ENCODE measurements at places on chromosomes 1 and 21.

- DNase-seq = no peak
These were observed at the start of gene CFH for GRCh38 chr1:196651637-196652215. TSS of gene CFH (plus strand) at chr1:196652043. CDS start at chr1:196652118, 75 bp downstream.

GRCh38 chr1:13617108-13617507 lies 33.5 kb downstream of the PDPN start:
- DNase-seq = no peak

DNA sequence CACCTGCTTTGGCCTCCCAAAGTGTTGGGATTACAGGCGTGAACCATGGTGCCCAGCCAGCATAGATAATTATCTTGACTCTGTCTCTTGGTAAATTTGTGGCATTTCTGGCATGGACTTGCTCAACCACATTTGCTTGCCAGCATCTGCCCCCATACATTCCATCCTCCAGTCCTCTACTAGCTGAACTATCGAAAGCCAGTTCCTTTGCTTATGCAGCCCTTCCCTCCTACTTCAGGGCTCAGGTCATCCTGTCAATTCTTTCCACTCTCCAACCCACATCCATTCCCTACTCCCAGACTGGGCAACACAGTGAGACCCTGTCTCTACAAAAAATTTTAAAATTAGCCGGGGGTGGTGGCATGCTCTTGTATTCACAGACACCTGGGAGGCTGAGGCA lies 13.0 kb upstream of the UQCRHL start:
- no peak for DNase-seq

- no peak for DNase-seq
These were observed 7.4 kb downstream of the SMIM1 start for GRCh38 chr1:3779912-3780416.

DNA sequence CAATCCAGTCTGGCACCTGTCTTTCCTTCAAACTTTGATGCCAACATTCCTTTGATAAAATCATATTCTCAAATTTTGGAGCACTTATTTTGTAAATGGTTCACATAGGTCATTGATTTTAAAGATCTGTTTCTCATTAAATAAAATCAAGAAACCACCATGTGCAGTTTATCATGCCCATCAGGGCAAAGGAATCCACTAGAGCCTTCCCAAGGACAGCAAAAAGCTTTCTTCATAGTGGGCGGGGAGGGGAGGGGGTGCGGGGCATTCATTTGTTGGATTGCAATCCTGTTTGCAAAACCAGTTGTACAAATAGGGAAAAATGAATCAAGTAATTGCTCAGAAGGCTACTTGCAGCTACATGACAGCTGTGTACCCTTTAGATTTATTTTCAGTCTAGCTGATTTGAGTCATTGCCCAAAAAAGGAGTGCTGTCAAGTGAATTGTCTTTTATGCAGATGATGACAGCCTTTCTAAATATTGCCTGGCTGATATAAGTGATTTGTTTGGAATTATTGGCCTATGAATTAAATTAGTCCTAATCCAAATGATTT lies 23.0 kb downstream of the LRRC8B start:
- no peak for DNase-seq

DNA sequence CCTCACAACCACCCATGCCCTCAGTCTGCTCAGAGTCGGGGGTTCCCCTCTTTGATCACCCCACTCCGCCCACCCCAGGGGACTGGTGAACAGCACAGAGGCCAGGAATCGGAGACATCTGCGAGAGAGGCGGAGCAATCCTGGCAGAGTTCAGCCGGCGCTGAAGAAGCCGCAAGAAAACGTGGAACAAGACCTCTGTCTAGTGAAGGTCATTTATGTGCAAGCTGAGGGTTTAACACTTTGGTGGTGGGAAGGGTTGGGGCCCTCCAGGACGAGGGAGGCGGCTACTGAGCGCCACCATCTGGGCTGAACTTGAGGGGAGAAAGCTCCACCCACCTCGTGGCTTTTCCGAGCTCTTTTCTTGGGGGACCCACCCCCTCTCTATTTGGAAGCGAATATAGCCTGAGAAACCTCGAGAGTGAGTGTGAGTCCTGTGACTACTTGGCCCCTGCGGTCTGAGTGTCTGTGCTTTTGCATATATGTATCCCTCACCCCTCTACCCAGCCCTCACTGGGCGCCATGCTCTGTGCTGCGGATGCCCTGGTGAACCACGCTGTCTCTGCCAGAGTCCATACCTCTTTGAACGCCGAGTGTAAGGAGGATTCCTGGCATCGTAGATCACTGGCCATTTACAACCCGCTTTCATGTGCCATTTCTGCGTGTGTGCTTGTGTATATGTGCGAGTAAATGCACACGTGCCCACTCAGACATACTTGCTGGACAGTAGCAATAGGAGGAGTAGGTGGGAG lies 1.2 kb upstream of the EPHA10 start:
- DNase-seq = no peak

- no peak for DNase-seq
These were observed 1.2 kb downstream of the MAPKAPK2 start for GRCh38 chr1:206685769-206686477.

DNA sequence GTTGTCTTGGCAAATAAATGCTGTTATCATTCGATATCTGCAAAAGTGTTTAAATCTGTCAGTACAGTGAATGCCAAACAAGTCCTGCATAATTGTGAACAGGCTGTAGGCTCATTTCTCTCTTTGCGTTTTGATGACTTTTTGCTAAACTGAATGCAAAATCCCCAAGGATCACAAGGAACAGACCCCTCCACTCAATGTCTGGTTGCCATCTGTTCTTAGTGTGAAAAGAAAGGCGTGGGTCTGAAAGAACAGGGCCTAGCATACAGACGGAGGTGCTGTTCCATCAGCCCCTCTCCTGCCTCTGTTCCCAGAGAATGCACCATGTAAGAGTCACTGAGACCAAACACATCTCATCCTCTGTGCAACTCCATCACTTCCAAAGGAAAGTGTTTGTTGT lies 40.4 kb downstream of the EIF2B3 start:
- no peak for DNase-seq

GRCh38 chr1:115052454-115053083 lies 22.9 kb downstream of the TSHB start:
- no peak for DNase-seq

DNA sequence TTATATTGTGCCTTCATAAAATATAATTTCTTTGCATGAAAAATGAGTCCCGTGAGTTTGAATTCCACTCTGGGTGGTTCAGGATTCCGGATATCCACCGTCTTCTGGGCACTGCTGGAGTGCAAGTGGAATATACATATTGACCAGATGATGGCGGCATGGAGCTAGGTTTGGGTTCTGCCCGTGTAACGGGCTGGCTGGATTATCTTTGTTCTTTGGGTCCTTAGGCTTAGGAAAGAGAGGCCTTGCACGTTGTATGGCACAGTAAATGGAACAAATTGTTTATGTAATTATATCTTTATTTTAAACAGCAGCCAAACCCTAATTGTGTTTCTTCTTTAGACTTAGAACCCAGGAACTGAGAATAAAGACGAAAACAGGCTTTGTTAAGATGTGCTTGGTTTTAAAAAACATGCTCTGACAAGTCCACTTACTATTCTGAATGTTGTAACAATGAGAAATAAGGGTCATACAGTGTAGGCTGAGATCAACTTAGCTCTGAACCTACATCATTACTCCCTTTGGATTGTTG lies 13.5 kb upstream of the ACBD6 start:
- DNase-seq = peak; percentile 88

- no peak for DNase-seq
These were observed 39.9 kb downstream of the KCNC4 start for GRCh38 chr1:110250008-110250407.

- no peak for DNase-seq
These were observed 1.5 kb downstream of the SLAMF6 start for GRCh38 chr1:160521554-160521953.

- DNase-seq = no peak
These were observed 12.7 kb downstream of the FASLG start for GRCh38 chr1:172671591-172671990.

- no peak for DNase-seq
These were observed 18.9 kb downstream of the RUSC1 start for GRCh38 chr1:155339515-155340097.

DNA sequence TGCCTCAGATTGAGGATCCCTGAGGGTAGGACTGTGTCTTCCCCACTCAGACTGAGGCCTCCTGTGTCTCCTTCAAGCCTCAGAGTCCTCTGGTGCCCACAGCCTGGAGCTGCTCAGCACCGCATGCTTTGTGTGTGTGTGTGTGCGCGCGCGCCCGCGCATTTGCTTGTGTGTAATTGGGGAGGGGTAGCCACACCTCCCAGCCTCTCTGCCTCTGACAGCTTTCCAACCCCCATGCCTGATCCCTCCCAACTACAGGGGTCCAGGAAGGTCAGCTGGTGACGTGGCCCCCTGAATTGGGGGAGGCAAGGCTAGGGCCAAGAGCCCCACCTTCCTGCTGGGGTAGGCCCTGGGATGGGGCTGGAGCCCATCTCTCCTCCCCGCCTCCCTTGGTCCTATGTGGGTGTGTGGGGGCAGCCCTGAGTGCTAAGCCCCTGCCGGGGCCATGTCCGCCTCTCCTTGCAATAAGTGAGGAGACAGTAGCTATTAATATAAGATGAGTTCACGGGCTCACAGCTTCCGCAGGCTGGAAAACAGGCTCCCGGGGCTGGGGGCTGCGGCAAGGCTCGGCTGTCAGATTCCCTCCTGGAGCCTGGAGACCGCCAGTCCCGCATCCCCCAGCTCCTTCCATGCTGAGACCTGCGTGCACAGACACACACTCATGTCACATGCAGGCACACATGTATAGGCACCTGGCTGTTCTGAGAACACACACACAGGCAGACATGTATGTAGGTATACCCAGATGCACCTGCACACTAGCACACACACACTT lies 7.0 kb downstream of the GPR3 start:
- DNase-seq = no peak

GRCh38 chr1:98839840-98840239 lies 164.8 kb downstream of the PLPPR5 start:
- no peak for DNase-seq

- no peak for DNase-seq
These were observed 8.9 kb downstream of the MIIP start for GRCh38 chr1:12028248-12028647.

- DNase-seq = no peak
These were observed 72.3 kb upstream of the COL11A1 start for GRCh38 chr1:103180660-103181059.

- DNase-seq = no peak
These were observed 34.9 kb downstream of the CDC14A start for GRCh38 chr1:100387209-100387608.

- DNase-seq = no peak
These were observed 106.3 kb upstream of the LYPLAL1 start for GRCh38 chr1:219067350-219067712.

DNA sequence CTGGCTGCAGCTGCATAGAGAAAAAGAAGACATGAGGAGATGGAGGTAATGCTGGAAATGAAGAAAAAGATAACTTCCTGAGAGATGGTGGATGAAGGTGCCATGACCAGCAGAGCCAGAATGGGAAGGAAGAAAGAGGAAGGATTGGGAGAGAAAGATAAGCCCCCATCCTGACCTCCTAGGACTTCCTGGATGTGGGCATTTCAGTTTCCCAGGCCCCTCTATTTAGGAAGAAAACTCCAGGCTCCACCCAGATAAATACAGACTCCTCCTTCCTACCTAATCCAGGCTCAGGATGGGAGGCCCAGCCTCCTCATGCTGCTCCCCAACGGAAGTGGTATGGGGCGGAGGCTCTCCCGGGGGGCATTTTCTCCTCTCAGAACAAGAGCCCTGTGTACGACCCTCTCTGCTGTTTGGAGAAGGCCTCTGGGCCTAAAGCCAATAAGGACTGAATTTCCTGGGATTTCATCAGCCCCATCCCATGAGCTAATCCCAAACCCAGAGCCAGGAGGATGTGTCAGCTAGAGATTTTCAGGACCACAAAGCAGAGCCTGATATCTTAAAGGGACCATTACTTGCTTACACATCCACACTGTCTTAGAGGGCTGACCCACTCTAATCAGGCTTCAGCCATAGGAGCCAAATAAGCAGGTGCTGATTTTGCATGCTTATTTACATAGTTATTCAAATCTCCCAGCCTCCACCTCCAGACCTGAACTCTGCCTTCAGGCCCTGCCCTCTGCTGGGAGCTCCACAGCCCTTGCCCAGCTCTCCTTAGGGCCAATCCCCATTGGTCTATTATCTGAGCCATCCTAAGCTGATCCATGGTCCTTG lies 5.1 kb upstream of the ARHGEF2 start:
- peak; percentile 97 for DNase-seq

GRCh38 chr1:111141245-111142220 lies 1.5 kb downstream of the CEPT1 start:
- no peak for DNase-seq

DNA sequence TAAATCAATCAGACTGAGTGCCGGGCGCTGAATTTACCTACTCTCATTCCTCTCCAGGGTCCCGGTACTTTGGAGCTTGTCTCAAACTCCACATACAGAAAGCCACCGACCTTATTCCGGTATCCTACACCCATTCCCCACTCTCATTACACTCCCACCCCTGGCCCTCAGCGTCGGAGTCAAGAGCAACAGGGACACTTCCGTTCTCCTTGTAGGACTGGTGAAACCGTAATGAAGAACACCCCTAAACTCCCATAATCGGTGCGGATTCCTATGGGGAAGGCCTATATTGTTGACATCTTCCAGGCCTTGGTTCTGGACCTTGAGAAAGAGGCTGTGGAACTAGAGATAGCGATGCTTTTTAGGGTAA lies 798 bp downstream of the ZBED6 start:
- DNase-seq = no peak

DNA sequence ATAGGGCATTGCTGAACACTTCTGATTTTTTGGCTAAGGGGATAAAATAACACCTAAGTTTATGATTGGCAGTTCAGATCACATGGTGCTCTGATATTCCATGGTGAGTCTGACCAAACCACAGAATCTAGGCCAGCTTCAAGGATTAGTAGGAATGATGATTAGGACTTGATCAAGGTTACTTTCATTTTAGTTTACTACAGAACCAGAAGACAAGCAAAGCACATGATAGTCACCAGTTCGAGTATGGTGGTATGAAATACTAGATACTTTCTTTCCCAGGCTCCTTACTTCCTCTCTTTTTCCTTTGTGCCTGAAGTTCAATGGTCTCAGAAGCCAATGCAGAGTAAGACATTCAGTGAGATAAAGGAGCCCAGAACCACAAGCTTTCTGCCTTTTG lies 26.6 kb downstream of the S100A10 start:
- DNase-seq = no peak

GRCh38 chr1:195580988-195581387 lies 1027.3 kb downstream of the KCNT2 start:
- no peak for DNase-seq

GRCh38 chr21:41698071-41698470 lies 68.8 kb downstream of the RIPK4 start:
- no peak for DNase-seq

- DNase-seq = no peak
These were observed 8.1 kb upstream of the RNF187 start for GRCh38 chr1:228478912-228479711.

DNA sequence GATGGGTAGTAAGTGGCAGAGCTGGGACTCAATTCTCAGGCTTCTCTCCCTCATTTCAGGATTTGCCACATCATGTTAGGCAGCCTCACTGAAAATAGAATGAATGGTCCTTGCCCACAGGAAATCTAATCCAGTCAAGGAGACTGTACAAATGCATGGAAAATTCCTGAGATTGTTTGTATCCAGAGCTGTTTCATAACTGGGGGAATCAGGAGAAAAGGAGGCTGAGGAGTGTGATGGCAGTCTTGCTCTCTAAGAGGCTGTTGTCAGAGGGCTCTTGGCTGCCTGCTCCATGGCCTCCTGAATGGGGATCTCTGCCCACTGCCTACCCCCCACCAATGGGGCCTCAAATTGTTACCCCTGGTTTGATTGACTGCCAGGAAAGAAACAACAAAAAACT lies 141.9 kb upstream of the TNR start:
- no peak for DNase-seq
